ENCODE measurements at places on chromosomes 1 and 21. TPM values are rescaled to one million over a fixed set of nuclear protein-coding genes. Genes with fewer than 3 reads are reported as not detected.
A peak's percentile ranks its signal among the peaks of the same experiment; 100 is the strongest.

TMEM52 gene
- 1.5 TPM for total RNA-seq

DNA sequence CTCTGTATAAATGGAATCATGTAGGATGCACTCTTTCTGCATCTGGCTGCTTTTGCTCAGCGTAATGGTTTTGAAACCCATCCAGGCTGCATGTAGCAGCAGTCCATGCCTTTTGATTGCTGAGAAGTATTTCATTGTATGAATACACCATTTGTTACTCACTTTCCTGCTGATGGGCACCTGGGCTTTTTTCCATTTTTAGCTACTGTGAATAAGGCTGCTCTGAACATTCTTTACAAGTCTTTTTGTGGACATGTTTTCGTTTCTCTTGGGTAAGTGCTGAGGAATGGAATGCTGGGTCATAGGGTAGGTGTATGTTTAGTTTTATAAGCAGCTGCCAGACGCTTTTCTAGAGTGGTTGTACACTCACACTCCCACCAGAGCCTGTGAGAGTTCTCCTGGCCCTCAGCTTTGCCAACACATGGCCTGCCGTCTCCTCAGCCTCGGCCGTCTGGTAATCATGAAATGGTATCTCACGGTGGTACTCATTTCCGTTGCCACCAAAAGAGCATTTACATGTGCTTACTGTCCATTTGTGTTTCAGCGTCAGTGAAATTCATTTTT is 22.7 kb downstream of the SLX9 start:
- no peak for DNase-seq

- DNase-seq: no peak
Measured at GRCh38 chr1:96238426-96238825, 483.2 kb upstream of the PTBP2 start.

GRCh38 chr1:104780470-104781078 is 1030.9 kb downstream of the AMY1C start:
- no peak for DNase-seq

- DNase-seq: no peak
Measured at GRCh38 chr1:110462964-110463363, 12.0 kb downstream of the PROK1 start.

DNA sequence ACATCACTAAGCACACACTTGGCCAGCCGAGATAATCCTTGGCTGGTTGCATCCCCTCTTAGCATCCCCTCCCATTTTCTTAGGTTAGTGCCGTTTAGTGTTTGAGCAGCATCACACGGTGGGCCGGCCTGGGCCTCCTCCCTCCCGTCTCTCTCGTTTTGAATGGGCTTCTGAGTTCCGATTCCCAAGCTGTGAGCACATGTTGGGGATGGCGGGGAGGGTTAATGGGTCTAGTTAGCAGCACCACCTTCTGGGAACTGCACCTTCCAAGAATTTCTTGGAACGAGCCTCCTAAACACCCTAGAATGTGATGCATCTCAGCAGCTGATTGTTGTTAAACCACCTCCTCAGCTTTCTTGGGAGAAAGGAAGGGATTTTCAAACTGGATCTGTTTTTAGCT is 73.3 kb downstream of the CNIH3 start:
- DNase-seq: no peak

GRCh38 chr21:43824333-43825241 is 35.2 kb downstream of the RRP1 start:
- no peak for DNase-seq

DNA sequence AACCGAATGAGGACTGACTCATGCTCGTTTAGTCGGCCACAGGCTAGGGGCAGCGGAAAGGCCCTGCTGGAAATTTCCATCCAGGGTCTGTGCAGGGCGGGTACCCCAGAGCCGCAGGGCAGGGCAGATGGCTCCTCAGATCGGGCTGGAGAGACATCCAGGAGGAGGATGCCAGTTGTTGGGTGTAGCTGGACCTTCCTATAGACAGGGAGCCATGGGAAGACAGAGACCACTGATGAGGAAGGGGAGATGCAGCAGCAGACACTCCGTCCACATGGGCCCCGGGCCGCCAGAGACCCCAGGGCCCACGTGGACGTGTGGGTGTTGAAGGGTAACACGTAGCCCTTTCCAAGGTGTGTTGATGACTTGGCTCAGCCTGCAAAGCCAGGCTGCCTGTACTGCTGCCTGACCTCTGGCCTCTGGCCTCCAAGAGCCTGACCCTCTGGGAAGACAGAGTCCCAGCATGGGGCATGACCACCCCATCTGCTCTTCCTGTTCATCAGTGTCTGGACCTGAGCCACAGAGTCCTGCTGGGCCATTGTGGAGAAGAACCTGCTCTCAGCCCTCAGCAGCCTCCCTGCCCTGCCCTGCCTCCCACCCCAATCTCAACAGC is 4.8 kb downstream of the GNG4 start:
- DNase-seq: peak; percentile 45

GRCh38 chr1:87829360-87829759 is 500.7 kb downstream of the LMO4 start:
- DNase-seq: no peak

GRCh38 chr1:112478314-112478713 is 30.5 kb upstream of the WNT2B start:
- no peak for DNase-seq

CYP2J2 gene
- total RNA-seq: not detected

DNA sequence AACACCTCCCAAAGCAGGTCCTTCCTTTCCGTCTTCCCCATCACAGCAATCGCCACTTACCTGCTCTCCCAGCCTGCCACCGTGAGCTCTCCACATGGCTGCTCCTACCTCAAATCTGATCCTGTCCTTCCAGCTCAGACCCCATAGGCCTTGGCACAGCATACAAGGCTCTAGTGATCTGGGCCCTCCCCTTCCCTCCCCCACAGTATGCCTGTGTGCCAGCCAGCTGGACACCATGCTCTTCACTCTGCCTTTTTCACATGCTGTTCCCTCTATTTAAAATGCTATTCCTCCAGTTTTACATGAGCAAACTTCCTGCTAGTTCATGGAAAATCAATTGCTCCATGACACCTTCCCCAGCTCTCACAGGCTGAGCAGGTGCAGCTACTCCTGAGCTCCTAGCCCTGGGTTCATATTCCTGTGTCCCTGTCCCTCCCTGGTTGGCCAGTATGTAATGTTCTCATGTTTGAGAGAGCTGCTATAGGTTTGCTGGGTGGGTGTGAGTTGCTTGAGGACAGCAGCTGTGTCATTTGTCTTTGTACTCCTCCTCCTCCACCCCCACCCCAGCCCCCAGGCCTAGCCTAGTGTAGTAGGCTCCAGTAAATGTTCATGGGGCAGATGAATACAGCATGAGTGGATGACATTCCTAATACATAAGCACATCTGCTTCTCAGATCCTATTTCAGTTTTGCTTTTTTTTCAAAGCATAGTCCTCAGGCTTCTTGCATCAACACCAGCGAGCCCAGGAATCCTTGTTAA is 6.3 kb upstream of the TNNT2 start:
- no peak for DNase-seq

Measured in mesenteric fat pad (tissue), 1 donor.